ENCODE measurements at places on chromosomes 6 and 20.

GRCh38 chr20:23583526-23583925 lies 15.2 kb upstream of the CST9L start:
- no peak for DNase-seq

- no peak for DNase-seq
These were observed 1.4 kb downstream of the SLC12A5 start for GRCh38 chr20:46030284-46031013.

- DNase-seq: no peak
These were observed 146.4 kb downstream of the ADGRG6 start for GRCh38 chr6:142448091-142448729.

DNA sequence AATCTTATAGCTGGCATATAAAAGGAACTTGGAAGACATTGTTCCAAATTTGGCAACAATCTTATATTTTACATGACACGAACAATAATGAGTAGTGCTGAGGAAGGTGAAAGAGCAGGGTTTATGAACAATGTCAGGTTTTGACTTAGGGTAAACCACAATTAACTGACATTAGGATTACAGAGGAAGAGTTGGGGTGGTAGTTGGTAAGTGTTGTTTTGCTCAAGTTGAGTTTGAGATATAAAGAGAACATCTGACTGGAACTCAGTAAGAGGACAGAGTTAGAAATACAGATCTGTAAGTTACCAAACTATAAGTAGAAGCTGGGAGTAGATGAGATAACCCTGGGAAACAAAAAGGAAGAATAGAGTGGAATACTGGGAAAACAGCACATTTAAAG lies 15.1 kb downstream of the RTN4IP1 start:
- DNase-seq: no peak

- no peak for DNase-seq
These were observed 490.7 kb upstream of the BTBD3 start for GRCh38 chr20:11426948-11427347.

- no peak for DNase-seq
These were observed 79.3 kb downstream of the SLC35F1 start for GRCh38 chr6:117986396-117986795.

- no peak for DNase-seq
These were observed 2.0 kb downstream of the NEDD9 start for GRCh38 chr6:11230158-11231107.
